ENCODE measurements at places on chromosomes 2 and 18. TPM values are rescaled to one million over a fixed set of nuclear protein-coding genes. Genes with fewer than 3 reads are reported as not detected.

- H3K4me1 ChIP-seq: peaks cover 8% of the 10 kb centered on the region
- no peak overlapping the region for H3K27ac ChIP-seq
- no peaks in the 10 kb centered on the region for H3K27me3 ChIP-seq
- H3K36me3 ChIP-seq: no peaks in the 10 kb centered on the region
Measured at GRCh38 chr2:60091894-60092293, 461.6 kb downstream of the BCL11A start.

- H3K27ac ChIP-seq: peak overlapping the region; percentile 25
- H3K4me1 ChIP-seq: peaks cover 50% of the 10 kb centered on the region
- no peak for DNase-seq
- no peaks in the 10 kb centered on the region for H3K36me3 ChIP-seq
- no peak overlapping the region for H3K4me3 ChIP-seq
Measured at GRCh38 chr2:68764806-68765311, 30.2 kb downstream of the ARHGAP25 start.

DNA sequence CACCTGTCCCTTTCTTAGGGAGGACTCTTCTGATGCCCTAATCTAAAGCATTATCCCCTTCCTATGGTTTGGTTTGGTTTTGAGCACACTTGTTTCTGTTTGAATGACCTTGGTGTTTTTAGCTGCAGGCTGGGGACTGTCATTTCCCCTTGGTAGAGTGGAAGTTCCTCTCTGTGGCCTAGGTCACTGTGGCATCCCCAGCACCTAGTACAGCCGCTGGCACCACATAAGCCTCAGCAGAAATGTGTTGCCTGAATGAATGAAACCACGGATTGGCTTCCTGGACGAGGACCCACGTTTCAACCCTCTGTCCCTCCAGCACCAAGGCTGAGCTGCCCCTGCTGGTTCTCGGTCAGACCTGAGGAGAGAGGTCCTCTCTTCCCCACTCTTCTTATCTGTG is 159.9 kb downstream of the CTIF start:
- peaks cover 2% of the 10 kb centered on the region for H3K4me1 ChIP-seq
- H3K27me3 ChIP-seq: no peaks in the 10 kb centered on the region
- no peak for DNase-seq
- peaks cover 6% of the 10 kb centered on the region for H3K36me3 ChIP-seq
- H3K4me3 ChIP-seq: no peak overlapping the region

- H3K27me3 ChIP-seq: no peaks in the 10 kb centered on the region
- H3K4me1 ChIP-seq: peaks cover 51% of the 10 kb centered on the region
- DNase-seq: no peak
- H3K27ac ChIP-seq: peak overlapping the region; percentile 22
- no peaks in the 10 kb centered on the region for H3K36me3 ChIP-seq
- no peak overlapping the region for H3K4me3 ChIP-seq
Measured at GRCh38 chr2:150168595-150169236, 318.8 kb downstream of the RND3 start.

DNA sequence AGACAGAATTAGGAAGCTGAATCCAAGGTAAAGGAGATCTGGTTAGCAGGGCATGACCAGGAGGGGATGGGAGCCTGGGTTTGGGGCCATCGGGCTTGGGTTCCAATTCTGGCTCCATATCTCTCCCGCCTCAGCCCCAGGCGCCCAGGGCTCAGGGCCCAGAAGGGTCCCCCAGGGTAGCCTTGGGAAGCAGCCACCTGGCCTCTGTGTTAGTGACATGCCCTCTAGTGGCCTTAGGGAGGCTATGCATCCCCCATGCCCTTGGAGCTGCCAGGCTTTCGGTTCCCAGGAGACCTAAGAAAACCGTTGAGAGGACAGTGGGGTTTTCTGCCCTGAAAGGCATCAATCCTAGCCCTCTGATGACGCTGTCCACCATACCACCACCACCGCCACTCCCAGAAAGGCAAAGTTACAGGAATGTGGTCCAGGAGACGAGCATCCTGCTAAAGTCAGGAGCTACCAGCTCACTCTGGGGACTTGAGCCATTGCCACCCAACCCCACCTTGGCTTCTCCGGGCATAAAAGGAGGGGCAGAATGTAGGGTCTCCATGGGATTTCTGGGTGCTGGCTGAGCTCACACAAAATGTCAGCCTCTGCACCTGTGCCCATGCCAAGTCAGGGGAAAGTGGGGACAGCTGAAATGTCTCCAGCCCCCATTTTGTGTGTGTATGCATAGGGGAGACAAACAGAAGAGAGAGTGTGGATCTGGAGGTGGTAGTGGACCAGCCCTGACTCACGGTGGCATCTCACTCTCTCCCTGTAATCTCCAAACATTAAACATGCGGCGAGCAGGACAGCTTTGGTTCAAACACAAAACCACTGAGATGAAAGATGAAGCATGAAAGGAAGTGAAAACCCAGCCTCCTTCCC is 56.5 kb downstream of the EMX1 start:
- no peak overlapping the region for H3K4me3 ChIP-seq
- no peak overlapping the region for H3K27ac ChIP-seq
- no peaks in the 10 kb centered on the region for H3K27me3 ChIP-seq
- H3K4me1 ChIP-seq: no peaks in the 10 kb centered on the region
- H3K36me3 ChIP-seq: no peaks in the 10 kb centered on the region

DNA sequence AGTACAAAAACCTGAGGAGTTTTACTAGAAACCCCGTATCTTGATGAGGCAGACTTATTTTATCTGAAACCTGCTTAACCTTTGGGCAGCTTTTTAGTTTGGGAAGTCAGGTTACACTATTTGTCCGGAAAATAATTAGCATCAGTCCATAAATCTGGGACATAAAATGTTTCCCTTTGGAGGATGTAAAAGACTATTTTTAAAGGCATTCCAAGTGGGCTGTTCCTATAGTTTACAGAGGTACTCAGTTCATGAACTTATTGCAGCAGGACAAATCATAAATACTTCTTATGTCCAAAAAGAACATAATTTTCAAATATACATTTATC is 6.3 kb downstream of the HTR2B start:
- H3K4me3 ChIP-seq: peak overlapping the region; percentile 26
- peaks cover 1% of the 10 kb centered on the region for H3K36me3 ChIP-seq

DNA sequence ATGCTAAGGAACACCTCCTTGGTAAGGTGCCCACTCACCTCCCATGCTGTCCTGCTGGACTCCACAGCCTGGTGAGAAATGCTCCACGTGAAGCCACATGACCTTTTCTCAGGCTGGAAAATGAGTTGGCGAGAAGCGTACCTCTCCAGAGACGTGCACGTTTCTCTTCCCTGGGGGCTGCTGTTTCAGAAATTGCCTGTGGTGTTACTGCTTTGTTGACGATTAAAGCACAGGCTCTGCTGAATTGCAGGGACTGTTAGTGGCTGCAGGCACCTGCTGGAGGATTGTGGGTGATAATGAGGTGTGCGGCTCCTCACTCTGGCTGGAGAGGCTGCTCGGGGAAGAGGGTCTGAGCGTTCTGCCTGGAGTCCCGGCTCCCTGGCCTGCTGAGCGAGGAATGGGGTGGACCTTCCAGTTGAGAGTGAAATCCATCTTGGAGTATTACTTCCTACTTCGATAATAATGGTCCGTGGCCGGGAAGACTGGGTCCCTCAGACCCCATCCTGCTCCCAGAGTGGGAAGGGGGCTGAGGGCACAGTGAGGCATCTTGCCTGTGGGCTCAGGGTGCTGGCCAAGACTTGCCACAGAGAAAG is 199.3 kb upstream of the HDAC4 start:
- DNase-seq: no peak
- no peak overlapping the region for H3K27ac ChIP-seq
- no peaks in the 10 kb centered on the region for H3K4me1 ChIP-seq
- H3K4me3 ChIP-seq: no peak overlapping the region
- H3K27me3 ChIP-seq: no peaks in the 10 kb centered on the region

DTNA gene
- 10.9 TPM for total RNA-seq

TCF23 gene
- 0.04 TPM for total RNA-seq

AQP12B gene
- not detected for total RNA-seq

TEX51 gene
- not detected for total RNA-seq

UPP2 gene
- total RNA-seq: not detected

POTEF gene
- total RNA-seq: 49.5 TPM

Data from mesothelial cell of epicardium (in vitro differentiated cells).